ENCODE measurements at places on chromosomes 11 and 22.

GRCh38 chr11:116454951-116455350 is 317.8 kb downstream of the BUD13 start:
- DNase-seq, result no peak

DNA sequence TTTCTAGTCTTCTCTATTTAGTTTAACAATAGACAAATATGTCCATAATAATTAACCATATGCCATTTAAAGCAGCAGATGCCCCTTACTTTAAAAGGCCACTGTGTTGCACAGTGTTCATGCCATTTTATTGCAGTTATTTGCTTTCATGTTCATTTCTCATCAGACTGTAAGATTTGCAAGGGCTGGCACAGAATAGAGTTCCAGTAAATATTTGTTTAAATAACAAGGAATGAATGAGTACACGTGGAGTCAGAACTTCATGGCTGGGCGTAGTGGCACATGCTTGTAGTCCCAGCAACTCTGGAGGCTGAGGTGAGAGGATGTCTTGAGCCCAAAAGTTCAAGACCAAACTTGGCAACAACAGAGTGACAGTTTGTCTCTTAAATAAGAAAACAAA is 1228.6 kb downstream of the LRRC4C start:
- no peak for DNase-seq

DNA sequence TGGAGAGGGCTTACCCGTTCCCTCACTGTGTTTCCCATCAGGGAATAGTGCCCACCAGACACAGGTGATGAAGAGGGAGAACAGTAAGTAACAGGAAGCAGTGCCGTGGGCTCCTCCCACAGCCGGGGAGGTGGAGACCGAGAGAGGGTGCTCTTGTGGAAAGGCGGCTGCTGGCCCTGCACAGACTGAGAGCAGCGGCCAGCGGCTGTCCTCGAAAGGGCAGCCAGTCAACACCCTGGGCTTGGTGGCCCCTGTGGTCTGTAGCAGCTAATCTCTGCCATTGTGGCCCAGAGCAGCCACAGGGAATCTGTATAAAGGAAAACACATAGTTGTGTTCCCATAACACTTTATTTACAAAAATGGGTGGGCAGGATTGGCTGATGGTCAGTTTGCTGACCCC is 121.9 kb downstream of the TBC1D22A start:
- no peak for DNase-seq

DNA sequence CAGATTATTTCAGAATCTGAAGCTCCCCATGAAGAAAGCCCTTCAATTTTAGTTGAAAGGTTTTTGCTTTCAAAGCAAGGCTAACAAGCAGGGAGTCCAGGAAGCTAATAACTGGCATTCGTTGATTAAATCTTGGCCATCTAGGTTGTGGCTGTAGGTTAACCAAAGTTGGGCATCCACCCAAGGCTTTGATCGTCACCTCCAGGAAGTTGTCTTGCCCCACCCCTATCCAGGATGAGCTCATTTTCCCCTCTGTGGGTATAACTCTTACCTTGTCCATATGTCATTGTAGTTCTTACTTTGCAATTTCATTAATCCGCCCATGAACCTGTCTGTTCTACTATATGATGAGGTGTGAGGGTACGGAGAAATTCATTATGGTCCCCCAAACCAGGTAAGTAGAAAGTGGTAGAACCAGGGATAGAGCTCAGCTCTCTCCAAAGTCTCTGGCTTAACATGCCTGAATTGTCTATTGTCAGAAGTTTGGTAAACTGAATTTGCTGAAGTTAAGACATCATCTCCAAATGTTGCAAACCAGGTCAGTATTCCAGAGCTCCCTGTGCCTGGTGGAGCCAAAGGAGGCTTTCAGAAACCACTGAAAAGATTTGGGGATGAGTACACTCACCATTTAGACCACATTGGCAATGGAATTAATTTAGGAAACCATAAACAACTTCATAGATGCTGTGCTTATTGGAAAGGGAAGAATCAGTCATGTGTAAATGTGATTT is 97.1 kb downstream of the CD44 start:
- no peak for DNase-seq

DNA sequence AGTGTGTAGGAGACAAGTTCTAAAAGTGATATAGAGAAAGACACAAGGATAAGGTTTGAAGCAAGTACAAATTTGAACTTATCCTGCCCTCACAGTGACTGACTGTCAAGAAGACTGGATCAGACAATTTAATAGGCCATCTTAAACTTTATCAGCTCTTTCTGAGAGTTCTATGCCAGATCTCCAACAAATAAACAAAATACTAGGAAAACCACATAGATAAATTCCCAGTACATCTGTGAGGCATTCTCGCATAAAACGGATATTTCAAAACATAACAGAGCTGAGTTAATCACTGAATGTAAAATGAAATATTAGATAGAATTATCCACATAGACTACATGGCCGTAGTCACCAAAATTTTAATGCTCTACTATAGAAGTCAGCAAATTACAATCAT is 120.9 kb upstream of the LUZP2 start:
- DNase-seq, result no peak

GRCh38 chr11:35954205-35954604 is 10.3 kb downstream of the LDLRAD3 start:
- DNase-seq, result no peak

- no peak for DNase-seq
These were observed 2.3 kb downstream of the ACTN3 start for GRCh38 chr11:66548774-66549630.

DNA sequence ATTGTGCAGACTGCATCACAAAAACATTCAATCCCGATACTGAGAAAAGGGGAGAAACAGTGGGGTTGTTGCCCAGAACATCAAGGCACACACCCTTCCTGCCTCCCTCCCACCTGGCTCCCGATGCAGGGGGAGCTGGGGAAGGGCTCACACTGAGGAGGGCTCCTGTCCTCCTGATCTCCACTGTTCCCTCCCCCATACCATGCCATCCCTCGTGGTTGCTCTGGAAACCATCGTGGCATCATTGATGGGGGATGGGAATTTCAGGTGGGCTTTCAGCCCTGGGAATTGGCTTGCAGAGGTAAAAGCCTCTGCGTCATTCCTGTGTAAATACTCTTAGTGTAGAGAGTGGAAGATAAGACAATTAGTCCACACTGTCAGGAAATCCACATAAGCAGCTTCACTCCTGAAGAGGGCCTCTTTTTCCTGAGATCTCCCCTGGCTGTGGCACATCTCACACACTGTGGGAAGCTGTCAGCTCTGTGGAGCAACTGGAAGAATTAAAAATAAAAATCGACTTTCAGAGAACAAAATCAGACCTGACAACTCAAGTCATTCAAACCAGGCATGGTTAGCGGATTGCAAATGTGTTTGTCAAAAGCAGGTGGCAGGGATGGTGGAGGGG is 176.0 kb downstream of the CHST1 start:
- no peak for DNase-seq

GRCh38 chr11:18285841-18286240 is 19.8 kb downstream of the SAA1 start:
- DNase-seq, result no peak

GRCh38 chr22:41367680-41368542 is 13.8 kb upstream of the TEF start:
- DNase-seq, result no peak

Data from SW 1271 (cell line).